ENCODE measurements at places on chromosomes 6 and 20. TPM values are rescaled to one million over a fixed set of nuclear protein-coding genes. Genes with fewer than 3 reads are reported as not detected.

GRCh38 chr6:56019973-56020372, 144.6 kb upstream of the BMP5 start:
- DNase-seq: no peak

GRCh38 chr6:149985481-149985937, 21.8 kb downstream of the ULBP1 start:
- DNase-seq: no peak

GRCh38 chr6:53032849-53033248, 32.4 kb upstream of the FBXO9 start:
- no peak for DNase-seq

- no peak for DNase-seq
Measured at GRCh38 chr6:108568551-108569305, 8.0 kb downstream of the FOXO3 start.

DNA sequence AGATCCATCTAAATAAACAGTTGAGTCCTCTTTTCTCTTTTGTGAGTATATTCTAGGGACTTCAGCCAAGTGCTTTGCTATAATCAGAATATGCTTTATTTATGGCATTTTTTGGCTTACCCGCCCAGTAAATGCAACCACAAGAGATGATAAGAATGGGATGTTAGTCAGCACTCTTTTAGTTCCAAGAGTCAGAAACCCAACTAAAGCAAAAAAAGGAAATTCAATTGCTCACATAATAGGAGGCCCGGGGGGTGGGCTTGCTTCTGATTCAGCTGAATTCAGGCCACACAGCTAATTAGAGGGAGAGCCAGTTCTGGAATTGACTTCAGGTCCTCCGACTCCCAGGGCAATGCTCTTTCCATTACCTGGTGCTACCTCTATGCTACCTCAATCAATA, 250.6 kb downstream of the FARS2 start:
- no peak for DNase-seq

The LTB gene
- total RNA-seq: not detected

DNA sequence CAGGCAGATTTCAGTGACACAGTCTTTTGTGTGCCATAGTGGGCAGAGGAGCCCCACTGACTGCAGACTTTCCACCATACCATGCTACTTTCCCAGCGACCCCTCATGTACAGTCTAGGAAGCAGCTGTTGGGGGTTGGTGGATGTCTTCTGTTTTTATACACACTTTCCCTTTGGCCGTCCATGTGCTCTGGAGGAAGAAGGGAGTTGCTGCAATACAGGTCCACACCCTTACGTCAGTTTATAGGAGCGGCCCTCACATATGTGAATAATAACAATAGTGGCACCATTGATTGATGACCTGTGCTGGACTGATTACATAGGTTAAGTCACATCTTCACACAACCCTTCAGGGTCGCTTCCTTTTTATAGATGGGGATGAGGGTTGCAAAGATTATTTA, 17.5 kb upstream of the CCN2 start:
- DNase-seq: no peak

The OR2B6 gene
- not detected for total RNA-seq

DNA sequence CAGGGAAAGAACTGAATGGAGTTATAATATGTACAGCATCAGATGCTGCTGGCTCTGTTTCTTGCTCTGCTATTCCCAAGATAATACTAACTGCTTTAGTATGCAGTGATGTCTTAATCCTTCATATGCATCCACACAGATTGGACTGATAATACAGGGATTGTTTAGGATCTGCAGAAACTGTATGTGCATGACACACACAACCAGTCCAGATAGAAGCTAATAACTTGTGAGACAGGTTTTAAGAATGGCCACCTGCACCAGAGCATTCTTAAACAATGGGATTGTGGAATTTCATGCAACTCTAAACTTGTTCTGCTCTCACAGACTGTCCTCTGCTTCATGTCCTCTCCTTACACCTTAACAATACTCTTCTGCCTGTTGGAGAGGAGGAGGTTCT, 90.9 kb downstream of the SPTLC3 start:
- no peak for DNase-seq

The TMEM14B gene
- 51.5 TPM for total RNA-seq

The GPSM3 gene
- total RNA-seq: 5.0 TPM

GRCh38 chr6:160013987-160014868, 45.3 kb downstream of the IGF2R start:
- DNase-seq: no peak

GRCh38 chr6:25950297-25950696, 12.3 kb upstream of the TRIM38 start:
- DNase-seq: no peak

DNA sequence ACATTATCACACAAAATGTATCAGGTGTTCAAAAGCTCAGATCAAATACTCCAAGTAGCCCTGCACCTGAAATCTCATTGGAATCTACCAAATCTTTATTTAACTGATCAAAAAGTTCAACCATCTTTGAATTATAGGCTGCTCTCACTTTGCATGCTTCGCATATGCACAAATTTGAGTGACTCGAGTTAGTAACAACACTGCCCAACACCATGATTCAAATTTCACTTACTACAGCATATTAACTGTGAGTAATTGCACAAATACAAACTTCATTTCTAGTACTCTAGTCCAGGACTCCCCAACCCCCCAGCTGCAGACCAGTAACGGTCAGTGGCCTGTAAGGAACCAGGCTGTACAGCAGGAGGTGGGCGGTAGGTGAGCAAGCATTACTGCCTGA, 51.1 kb downstream of the WASF1 start:
- DNase-seq: no peak

- no peak for DNase-seq
Measured at GRCh38 chr6:130075879-130076460, 57.6 kb downstream of the L3MBTL3 start.

GRCh38 chr6:45375449-45375848, 2.3 kb downstream of the SUPT3H start:
- DNase-seq: no peak

DNA sequence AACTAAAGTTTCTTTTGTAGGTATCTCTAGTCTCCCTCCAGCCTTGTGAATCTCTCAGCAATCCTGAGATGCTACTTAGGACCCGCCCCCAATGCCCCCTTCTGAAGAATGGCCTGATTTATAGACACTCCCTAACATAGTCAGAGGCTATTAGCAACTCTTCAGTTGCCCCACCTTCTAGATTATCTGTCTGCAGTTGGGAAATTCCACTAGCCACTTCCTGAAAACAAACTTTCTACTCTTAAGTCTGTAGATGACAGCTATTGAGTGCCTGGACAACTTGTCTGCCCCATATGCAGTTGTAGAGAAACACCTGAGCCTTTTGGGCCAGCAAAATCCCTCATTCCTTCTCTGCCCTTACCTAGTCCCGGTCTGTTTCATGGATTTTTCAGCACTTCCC, 188.2 kb upstream of the PREP start:
- no peak for DNase-seq

The MRPS26 gene
- 71.7 TPM for total RNA-seq

DNA sequence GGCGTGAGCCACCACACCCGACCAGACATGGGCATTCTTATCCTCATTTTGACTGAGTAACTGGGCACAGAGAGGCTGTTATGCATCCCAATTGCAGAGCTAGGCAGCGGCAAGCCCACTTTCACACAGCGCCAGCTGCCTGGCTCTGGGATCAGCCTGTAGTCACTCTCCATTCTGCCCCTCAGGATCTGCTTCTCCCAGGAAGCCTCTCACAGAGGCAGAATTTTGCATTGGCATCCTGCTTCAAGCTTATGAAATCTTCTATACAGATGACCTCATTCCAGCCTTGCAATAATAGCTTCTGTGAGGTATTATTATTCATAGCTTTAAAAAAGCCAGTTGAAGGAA, 37.0 kb upstream of the IER3 start:
- DNase-seq: no peak

DNA sequence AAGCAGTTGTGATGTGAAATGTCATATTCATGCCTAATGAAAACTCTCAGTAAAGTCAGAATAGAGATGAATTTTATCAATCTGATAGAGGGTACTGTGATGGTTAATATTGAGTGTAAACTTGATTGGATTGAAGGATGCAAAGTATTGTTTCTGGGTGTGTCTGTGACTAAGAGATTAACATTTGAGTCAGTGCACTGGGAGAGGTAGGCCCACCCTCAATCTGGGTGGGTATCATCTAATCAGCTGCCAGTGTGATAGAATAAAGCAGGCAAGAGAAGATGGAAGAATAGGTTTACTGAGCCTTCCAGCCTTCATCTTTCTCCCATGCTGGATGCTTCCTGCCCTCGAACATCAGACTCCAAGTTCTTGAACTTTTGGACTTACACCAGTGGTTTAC, 124.3 kb downstream of the CENPW start:
- no peak for DNase-seq

GRCh38 chr6:126444659-126445273, 104.9 kb downstream of the CENPW start:
- DNase-seq: no peak

GRCh38 chr6:33998660-33999059, 147.2 kb downstream of the GRM4 start:
- no peak for DNase-seq

The RAET1L gene
- total RNA-seq: not detected

- DNase-seq: no peak
Measured at GRCh38 chr6:15405129-15406068, 159.5 kb downstream of the JARID2 start.
